H9 (cell line): ENCODE measurements at places on chromosomes 3 and 15. TPM values are rescaled to one million over a fixed set of nuclear protein-coding genes. Genes with fewer than 3 reads are reported as not detected.

DNA sequence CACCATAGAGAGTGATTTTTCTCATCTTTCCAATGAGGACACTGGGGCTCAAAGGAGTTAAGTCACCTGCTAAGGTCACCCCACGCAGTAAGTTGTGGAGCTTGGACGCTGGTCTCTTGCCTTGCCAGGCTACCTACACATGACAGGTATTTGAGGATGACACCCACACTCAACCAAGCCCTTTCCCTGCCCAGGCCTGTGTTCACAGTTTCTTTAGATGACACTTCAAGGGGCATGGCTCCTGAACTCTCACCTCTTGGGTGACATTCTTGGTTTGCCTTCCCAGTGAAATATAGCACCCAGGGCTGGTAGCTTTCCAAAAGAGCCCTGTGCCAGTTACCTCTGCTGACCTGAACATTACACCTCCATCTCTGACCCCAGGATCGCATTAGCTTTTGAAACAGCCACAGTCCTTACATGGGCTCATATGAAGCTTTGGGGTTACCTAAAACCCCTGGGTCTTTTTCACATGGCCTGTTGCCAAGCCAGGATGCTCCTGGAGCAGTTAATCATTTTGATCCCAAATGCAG, 148.0 kb downstream of the RPLP1 start:
- no peak for DNase-seq

SCAANT1 gene
- not detected in 2 replicates for total RNA-seq

DNA sequence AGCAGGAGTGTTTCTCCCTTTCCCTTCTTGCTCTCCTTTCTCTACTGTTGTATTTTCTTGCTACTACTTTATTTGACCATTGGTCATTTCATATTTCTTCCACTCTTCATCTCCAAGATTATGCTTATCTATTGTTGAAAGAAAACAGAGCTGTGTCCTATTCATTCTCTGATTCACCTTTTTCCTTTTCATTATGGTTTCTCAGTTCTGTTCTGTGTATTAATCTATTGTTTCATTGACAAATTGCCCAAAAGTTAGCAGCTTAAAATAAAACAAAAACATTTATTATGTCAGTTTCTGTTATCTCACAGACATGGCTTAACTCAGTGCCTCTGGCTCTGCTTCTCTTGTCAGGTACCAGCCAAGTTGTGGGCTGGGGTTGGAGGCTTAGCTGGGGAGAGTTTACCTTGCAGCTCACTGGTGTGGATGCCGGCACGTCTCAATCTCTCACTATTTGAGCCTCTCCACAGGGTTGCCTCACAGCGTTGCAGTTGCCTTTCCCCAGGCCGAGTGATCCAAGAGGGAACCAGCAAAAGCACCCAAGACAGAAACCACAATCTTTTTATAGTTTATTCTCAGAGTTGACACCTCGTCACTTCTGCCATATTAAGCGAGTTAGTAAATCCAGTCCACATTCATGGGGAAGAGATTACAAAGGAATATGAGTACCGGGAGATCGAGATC, 36.9 kb upstream of the FILIP1L start:
- no peak for DNase-seq

GRCh38 chr3:55570271-55570711, 83.2 kb upstream of the WNT5A start:
- no peak for DNase-seq

VIPR1 gene
- 6.3 and 6.5 TPM in 2 replicates for total RNA-seq

GPR160 gene
- total RNA-seq = 14.1 and 15.4 TPM in 2 replicates

- no peak for DNase-seq
These were observed 45.6 kb downstream of the DCBLD2 start for GRCh38 chr3:98855806-98856400.

- no peak for DNase-seq
These were observed 685.0 kb downstream of the PDCD6IP start for GRCh38 chr3:34483311-34483887.

- DNase-seq = no peak
These were observed 6.8 kb upstream of the MFSD1 start for GRCh38 chr3:158794936-158795518.

SERPINI2 gene
- total RNA-seq = 0.22 TPM in 1 of 2 replicates, not detected in the other

DNA sequence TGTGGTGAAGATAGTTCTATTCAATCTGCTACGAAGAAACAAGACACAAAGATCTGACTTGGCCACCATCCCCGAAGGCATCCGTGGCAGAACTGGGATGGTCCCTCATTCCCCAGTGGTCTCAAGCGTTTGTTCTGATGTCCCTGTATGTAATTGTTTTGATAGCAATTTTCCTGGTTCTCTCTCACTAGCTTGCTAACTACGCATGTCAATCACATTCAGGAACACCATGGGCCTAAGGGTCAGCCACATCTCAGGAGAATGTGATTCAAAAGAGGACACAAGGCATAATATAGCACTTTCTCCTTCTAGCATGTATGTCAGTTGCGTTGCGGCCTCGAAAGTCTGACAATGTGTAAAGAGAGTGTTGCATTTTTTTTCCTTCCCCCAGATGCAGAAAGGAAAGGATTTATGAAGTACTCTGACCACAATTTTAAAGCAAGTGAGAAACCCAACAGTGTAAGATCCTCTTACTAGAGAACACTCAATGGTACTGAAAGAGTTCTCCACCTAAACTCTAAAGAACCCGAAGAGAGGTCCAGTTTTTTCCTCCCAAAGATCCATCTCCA, 32.0 kb upstream of the TCF12 start:
- DNase-seq = no peak

DNA sequence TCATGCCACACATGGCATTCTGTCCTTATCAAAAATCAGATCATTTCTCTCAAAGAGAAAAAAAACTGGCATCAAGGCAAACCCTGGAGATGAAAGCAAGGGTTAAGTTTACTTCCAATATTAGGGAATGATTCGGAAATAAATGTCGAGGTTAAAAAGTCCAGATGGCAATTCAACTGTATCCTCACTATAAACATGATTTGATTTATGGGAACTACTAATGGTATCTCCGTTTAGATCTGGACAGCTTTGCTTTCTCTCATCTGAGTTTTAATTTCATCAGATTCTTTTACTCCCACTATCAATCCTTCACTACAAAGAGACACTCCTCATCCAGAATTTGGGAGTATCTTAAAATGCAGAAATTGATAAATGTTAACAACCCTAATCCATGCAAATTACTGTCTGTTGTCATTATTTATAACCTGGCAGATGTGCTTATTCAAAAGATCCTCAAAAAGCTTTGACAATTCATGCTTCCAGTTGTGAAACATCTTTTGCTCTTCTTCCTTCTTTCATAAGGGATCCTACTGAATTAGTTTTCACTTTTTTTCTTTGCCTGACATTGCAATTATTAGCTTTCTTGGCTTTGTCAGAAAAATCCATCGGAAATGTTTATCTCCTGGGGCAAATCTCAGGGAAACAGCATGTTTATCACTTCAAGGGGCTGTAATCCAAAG, 903.2 kb downstream of the MCTP2 start:
- no peak for DNase-seq

DNA sequence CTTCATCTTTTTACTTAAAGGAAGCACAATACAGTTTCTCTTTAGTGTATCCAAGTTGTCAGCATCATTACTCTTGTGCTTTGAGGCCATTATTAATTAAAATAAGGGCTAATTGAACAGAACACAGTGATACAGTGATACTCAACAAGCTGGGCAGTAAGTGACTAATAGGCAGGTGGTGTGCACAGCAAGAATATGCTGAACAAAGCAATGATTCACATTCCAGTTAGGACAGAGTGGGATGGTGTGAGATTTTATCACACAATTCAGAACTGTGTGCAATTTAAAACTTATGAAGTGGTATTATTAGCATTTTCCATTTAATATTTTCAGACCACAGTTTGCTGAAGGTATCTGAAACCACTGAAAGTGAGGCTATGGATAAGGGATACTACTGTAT, 116.9 kb downstream of the PLOD2 start:
- no peak for DNase-seq

DNA sequence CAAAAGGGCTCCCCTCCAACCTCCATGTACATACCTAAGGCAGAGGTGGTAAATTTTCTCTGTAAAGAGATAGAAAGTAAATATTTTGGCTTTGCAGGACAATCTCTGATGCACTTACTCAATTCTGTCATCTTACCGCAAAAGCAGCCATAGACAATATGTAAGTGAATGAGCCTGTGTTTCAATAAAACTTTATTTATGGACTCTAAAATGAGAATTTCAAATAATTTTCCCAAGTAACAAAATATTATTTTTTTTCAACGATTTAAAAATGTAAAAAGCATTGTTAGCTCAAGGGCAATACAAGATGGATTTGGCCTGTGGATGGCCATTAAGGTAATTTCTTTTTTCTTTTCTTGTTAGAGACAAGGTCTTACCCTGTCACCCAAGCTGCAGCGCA, 44.7 kb downstream of the SHQ1 start:
- no peak for DNase-seq

GRCh38 chr15:51094606-51095569, at the start of gene TNFAIP8L3:
TNFAIP8L3 (minus strand) TSS chr15:51094906; CDS start chr15:51094595, 311 bp downstream.
- peak; percentile 46 for DNase-seq

DNA sequence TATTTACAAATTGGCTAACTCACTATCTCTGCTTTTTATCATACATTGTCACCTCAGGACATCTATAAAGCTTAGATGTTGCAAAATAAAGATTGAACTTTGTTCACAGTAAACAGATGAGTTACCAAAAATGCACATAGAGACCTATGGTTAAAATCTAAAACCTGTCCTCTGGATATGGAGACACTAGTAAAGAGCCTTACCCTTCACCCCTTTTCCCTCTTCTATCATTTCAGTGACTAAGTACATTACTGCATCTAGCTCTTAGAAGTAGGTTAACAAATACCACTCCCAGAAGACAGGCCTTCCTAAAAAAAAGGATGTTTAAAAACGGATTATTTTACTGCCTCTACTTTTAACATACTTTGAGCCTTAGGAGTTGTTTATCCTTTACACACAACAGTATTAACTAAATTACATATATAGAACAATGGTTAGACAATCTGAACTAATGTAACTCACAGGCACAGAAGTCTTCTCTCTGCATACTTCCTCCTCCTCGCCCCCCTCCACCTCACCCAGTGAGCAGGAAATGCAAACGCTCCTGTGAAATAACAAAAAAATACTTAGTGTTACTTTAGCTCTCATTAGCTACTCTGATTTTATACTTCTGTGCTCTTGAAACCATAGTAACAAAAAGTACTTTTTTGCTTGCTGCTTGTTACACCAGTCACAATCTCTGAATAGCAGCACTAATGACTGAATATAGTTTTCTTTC, 23.3 kb downstream of the IREB2 start:
- no peak for DNase-seq

GRCh38 chr15:88276821-88277410, 20.4 kb upstream of the NTRK3 start:
- DNase-seq = no peak

- DNase-seq = peak; percentile 55
These were observed 32.7 kb downstream of the CRABP1 start for GRCh38 chr15:78372880-78373279.

ERICH6 gene
- total RNA-seq = not detected in 2 replicates

LYZL4 gene
- total RNA-seq = not detected in 2 replicates

DNA sequence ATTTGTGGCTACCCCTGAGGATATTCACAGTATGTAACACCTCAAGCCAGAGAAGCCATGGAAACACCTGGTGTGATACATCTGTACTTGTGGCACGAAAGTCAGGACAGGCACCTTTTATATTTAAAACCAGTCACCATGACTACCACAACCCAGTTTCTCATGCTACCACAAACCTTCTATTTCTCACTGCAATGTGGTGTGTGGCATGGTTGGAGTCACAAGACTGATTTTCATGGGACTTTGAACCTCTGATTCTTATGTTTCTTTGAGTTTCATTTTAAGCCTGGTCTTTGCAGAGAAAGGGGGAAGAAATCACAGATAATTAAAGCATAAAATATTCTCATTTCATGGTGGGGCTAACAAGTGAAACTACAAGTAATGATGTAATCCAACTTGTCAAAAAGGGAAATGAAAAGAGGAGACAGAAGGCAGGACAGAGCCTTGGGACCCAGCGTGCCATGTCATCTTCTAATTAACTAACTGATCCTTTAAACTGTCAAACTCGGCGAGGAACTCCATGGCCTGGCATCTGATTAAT, 175.9 kb downstream of the PDZRN3 start:
- no peak for DNase-seq

NOX5 gene
- 0.04 TPM in 1 of 2 replicates, not detected in the other for total RNA-seq
